ENCODE measurements at places on chromosomes 6 and 20. TPM values are rescaled to one million over a fixed set of nuclear protein-coding genes. Genes with fewer than 3 reads are reported as not detected.

GRCh38 chr20:24164360-24164759 is 175.8 kb upstream of the GGTLC1 start:
- no peak overlapping the region for H3K27ac ChIP-seq
- no peaks in the 10 kb centered on the region for H3K36me3 ChIP-seq
- DNase-seq, result no peak
- no peaks in the 10 kb centered on the region for H3K27me3 ChIP-seq

DNA sequence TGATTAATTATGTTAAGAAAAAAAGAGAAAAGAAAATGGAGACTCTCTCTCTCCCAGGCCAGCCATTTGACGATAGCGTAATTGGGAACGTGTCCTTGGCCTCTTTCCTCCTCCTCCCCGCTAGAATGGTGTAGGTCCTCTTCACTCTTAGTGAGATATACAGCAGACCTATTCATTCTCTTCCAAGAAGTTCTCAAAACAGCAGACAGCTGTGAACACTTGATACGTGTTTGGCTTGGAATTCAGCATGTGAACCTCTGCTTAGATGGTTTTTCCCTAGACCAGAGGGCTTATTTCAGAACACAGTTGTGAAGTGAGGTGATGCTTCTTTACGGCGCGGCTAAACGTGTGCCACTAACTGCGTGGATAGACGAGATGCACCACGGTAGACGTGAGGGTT is 32.6 kb upstream of the TULP4 start:
- H3K4me1 ChIP-seq, result peaks cover 10% of the 10 kb centered on the region
- H3K4me3 ChIP-seq, result no peak overlapping the region
- H3K27ac ChIP-seq, result no peak overlapping the region
- no peak for DNase-seq
- no peaks in the 10 kb centered on the region for H3K36me3 ChIP-seq

DNA sequence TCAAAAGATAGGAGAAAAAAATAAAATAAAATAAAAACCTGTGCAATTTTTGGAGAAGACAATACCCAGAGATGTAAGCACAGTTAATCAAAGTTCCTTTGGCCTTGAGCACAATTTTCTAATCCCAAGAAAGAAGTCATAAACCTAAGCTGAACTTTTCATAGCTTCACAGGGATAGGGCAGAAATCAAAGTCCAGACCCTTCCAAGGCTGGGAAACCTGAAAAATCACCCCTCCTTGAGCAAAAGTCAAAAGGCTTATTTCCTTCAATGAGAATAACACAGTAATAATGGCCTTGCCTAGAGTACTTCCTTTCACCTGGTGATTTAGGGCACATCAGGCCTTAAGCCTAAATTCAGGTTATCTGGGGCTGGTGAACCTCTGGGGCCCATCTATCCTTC is 415.0 kb upstream of the BTBD3 start:
- H3K36me3 ChIP-seq, result no peaks in the 10 kb centered on the region
- H3K27ac ChIP-seq, result no peak overlapping the region
- DNase-seq, result no peak
- no peaks in the 10 kb centered on the region for H3K27me3 ChIP-seq
- no peak overlapping the region for H3K4me3 ChIP-seq
- H3K4me1 ChIP-seq, result no peaks in the 10 kb centered on the region

FAM83B gene
- total RNA-seq, result 0.16 TPM

Data from breast epithelium (tissue), 4 donors.